Right forelimb (tissue), 1 donor: ENCODE measurements at places on chromosomes 3 and 15.
A peak's percentile ranks its signal among the peaks of the same experiment; 100 is the strongest.

- DNase-seq: no peak
Measured at GRCh38 chr3:191234216-191234615, 35.2 kb downstream of the OSTN start.

DNA sequence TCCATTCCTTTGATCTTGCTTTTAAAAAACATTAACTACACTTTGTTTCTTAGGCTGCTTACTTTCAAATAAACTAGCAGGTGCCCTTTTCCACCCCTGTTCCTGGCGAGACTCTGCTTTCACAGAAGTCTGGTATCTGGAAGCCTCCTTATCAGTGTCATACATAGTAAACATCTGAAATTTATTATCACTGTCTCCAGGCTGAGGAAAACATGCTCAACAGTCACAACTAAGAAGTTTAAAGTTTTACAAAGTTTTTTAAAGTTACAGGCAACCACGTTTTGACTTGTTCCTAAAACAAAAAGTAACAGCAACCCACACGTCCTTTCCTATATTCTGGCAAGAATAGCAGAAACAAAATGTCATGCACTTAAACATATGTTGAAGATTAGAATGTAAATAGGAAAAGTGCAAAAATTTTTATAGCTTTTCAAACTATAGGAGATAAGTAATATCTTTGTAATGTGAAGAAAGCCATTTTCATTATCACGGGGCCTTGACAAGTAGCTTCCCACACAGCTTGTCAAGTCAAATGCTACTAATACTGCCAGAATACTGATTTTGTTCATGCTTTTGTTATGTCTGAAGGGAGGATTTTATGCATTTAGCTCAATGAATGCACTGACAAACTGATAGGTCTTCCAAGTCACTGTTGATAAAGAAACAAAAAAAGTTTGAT lies 275.2 kb upstream of the KCNMB2 start:
- DNase-seq: no peak

- no peak for DNase-seq
Measured at GRCh38 chr3:132522353-132522752, 74.7 kb upstream of the ACKR4 start.

DNA sequence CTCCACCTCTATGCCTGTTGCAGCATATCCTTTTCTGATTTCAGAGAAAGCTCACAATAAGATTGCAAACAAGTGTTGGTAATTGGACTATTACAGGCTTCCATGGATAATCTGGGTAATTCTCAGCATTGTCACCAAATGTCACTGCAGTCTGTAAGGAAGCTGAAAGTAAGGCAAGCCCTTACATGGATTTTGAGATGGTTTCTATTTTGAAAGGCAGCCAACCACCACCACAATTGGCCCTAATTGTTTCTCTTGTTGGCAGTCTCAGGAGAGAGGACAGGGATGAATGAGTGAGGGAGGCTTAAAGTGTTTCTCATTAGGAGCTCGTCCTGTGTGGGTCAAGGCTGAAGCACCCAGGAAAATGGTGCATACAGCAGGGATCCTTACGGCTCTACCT lies 879.9 kb downstream of the TUSC7 start:
- no peak for DNase-seq

DNA sequence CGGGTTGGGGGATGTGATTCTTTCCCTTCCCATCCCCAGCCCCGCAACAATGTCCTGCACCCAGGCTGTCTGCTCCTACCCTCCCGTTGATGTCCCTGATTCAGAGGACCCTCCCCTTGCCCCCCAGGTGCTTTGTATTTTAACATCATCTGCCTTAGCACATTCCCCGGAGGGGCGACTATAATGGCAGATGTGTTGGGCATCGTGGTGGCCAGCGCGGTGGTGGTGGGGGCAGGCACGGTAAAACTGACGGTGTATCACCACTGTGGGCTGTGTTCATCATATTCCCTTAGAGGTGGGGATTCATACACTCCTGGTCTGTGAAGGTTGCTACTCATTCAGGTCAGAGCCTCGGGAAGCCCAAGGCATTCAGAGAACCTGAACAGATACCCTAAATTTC lies 173.0 kb downstream of the ADAMTS17 start:
- peak; percentile 10 for DNase-seq

- no peak for DNase-seq
Measured at GRCh38 chr15:64466408-64467141, 6.2 kb downstream of the ZNF609 start.

- DNase-seq: no peak
Measured at GRCh38 chr15:75416584-75416983, 34.9 kb downstream of the SIN3A start.

- DNase-seq: no peak
Measured at GRCh38 chr15:25789616-25789999, 73.5 kb downstream of the ATP10A start.

- no peak for DNase-seq
Measured at GRCh38 chr3:23648326-23648995, 157.3 kb upstream of the UBE2E1 start.

GRCh38 chr15:96042734-96043224 lies 287.7 kb upstream of the NR2F2 start:
- DNase-seq: no peak

GRCh38 chr3:51836606-51837005 lies 24.8 kb upstream of the IQCF2 start:
- no peak for DNase-seq

- no peak for DNase-seq
Measured at GRCh38 chr3:67459796-67460195, 194.6 kb downstream of the SUCLG2 start.

- DNase-seq: no peak
Measured at GRCh38 chr3:111392894-111393398, 149.1 kb upstream of the CD96 start.

DNA sequence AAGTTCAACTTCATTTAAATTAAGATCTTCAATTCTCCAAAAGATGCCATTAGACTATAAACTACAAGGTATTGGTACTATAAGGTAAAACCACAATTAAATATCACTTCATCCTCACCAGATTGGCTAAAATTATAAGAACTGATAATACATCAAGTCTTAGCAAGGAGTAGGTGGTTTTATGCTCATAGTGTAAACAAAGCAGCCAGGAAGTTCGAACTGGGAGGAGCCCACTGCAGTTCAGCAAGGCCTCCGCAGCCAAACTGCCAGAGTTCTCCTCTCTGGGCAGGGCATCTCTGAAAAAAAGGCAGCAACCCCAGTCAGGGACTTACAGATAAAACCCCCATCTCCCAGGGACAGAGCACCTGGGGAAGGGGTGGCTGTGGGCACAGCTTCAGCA lies 91.6 kb upstream of the SETMAR start:
- no peak for DNase-seq

GRCh38 chr3:53101956-53102355 lies 28.3 kb downstream of the RFT1 start:
- no peak for DNase-seq

GRCh38 chr15:38699633-38700230 lies 135.1 kb upstream of the RASGRP1 start:
- peak; percentile 62 for DNase-seq

- DNase-seq: no peak
Measured at GRCh38 chr3:72463083-72463482, 385.2 kb downstream of the SHQ1 start.

- no peak for DNase-seq
Measured at GRCh38 chr3:110362751-110363150, 708.9 kb upstream of the NECTIN3 start.

- no peak for DNase-seq
Measured at GRCh38 chr3:30933478-30934207, 39.2 kb upstream of the GADL1 start.

DNA sequence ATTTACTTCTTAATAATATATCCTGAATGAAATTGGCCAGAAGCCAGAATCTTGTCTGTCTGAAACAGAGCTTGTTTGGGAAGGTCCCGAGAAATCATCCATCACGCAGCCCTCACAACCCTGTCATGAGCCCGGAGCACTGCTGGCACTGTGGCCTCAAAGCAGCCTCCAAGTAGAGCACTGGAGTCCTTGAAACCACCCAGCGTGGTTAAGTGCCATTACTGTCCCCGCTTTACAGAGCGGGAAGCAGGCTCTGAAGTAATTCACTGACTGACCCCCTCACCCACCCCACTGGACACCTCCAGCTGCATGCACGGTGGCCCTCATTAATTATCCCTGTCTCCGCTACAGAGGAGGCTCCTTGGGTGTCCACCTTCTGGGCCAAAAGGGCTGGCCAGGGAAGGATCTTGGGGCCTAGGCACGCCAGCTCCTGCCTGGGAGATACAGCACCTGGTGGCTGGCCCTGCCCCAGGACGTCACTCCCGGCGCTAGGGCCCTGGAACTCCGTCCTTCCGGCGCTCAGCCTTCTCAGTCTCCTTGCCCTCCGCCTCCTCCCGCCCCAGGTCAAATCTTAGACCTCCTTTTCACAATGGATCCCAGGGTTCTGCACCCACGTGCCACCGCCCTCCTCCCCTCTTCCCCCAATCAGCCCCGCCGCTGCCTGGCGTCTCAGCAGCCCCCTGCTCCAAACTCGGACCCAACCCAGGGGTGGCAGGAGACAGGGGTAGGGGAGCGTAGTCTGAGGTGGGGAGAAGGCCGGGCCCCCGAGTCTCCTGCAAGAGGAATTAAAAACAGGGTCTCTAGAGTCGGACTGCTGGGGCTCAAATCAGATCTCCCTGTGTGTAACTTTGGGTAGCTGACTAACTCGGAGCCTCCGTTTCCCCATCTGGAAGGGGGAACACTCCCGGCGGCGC lies 1.1 kb downstream of the TKT start:
- DNase-seq: peak; percentile 66

GRCh38 chr15:55928955-55929354 lies 64.5 kb downstream of the NEDD4 start:
- no peak for DNase-seq

DNA sequence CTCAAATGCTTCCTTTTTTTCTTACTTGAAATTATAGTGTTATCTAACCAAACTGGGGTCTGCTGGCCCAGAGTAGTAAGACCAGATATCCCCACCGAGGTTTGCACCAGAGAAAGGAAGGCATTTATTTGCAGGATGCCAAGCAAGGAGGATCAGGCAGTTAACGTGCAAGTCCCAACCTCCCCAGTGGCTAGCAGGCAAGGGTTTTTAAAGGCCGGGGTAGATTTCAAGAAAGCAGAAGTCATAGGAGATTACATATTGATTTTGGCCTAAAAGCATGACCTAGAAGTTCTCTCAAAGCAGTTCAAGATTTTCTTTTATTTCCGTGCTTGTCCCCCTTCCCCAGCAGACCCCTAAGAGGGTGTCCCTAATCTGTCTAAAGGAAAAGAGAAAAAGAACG lies 32.8 kb upstream of the STRIT1 start:
- no peak for DNase-seq

- DNase-seq: no peak
Measured at GRCh38 chr15:99605990-99606389, 40.2 kb downstream of the MEF2A start.

GRCh38 chr3:113035387-113035982 lies 44.7 kb downstream of the GTPBP8 start:
- DNase-seq: no peak

DNA sequence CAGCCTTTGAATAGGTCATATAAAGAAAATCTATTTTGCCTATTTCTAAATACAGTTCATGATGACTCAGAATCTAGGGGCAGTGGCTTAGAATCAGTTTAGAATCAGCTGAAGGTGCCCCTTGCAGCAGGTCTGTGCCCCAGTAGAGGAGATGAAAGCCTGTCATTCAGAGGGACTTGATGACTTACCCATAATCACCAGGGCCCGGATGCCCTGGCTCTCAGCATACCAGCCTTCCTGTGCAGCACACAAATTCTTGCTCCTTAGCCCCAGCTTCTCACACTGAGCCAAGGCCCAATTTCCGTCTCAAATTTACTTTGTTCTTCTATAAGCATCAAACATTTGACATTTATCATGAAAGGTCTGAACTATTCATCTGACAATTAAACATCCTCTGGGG lies 83.2 kb upstream of the EOMES start:
- no peak for DNase-seq

DNA sequence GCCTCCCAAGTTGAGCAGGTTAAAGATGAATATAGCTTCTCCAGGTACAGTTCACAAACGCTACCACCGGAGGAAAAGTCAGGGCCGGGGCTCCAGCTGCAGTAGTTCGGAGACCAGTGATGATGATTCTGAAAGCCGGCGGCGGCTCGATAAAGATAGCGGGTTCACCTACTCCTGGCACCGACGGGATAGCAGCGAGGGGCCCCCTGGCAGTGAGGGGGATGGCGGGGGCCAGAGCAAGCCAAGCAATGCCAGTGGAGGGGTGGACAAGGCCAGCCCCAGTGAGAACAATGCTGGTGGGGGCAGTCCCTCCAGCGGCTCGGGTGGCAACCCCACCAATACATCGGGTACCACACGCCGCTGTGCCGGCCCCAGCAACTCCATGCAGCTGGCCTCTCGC lies 61.4 kb downstream of the SNRK start:
- no peak for DNase-seq

DNA sequence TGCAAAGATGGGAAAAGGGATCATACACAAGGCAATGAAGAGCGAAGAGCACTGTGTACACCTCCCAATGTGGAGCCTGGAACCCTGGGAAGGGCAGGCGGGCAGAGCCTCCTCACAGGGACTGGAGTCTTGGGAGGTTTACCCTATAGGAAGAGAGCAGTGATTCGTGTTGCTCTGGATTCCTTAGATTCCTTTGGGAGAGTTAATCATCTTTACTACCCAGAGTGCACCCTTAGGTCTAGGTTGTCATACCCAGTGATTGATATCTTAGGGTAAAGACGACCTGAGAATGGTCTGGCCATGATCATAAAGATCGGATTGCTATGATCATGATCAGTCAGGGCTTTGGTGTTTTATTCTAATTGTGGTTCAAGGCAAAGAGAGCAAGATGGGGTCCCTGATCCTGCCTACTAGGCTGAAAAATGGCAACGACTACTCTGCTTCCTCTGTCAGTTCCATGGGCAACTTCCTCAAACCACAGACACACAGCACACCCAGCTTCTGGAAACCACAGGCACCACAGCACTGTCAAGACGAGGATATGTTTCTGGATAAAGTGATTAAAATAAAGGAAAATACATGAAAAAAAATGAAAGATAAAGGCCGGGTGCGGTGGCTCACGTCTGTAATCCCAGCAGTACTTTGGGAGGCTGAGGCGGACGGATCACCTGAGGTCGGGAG lies 20.4 kb upstream of the MAP6D1 start:
- DNase-seq: no peak

- no peak for DNase-seq
Measured at GRCh38 chr3:163785693-163786092, 1292.6 kb downstream of the SI start.

DNA sequence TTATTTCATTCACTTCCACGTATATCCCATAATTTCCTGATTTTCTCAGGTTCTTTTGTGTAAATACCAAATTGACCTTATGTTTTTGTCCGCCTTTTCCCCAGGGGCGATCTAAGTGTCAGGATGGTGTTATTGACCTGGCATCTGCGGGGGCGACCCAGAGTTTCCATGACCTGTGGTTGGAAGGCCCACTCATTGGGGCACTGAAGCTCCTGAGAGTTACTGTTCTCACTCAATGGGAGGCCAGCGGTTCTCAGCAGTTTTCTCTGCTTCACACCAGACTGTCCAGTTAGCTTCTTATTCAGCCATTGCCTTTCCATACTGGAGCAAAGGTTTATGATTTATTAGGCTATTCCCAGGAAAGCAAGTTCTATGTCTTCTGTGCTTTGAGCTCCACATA lies 53.3 kb downstream of the B3GALNT1 start:
- no peak for DNase-seq
